SJCRH30 (cell line): ENCODE measurements at places on chromosomes 7 and 10.

- DNase-seq: no peak
Measured at GRCh38 chr10:58515291-58515941, 2.7 kb downstream of the BICC1 start.

DNA sequence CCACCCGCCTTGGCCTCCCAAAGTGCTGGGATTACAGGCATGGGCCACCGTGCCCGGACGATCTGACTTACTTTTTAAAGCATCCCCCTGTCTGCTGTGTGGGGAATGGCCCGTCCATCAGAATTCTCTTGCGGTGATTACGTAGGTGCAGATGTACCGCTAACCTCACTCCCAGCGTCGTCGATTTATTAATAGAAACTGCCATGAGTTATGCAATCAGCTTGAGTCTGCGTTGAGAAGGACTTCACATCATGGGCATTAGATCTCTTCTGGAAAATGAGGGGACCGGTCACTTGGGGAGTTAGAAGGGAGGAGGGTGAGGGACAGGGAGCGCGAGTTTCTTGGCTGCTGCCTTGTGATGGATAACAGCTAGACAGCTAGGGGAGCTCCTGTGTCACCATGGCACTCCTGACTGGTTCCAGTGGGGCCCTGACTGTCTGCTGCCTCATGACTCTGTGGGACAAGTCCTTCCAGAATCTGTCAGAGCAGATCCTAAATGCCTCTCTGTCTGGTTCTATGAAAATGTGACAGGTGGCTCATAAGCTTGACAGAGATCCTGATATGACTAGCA lies 35.2 kb downstream of the POR start:
- DNase-seq: no peak

- no peak for DNase-seq
Measured at GRCh38 chr7:138468244-138469123, 8.4 kb downstream of the TRIM24 start.

GRCh38 chr7:29839921-29840320 lies 33.6 kb downstream of the WIPF3 start:
- DNase-seq: peak; percentile 41

DNA sequence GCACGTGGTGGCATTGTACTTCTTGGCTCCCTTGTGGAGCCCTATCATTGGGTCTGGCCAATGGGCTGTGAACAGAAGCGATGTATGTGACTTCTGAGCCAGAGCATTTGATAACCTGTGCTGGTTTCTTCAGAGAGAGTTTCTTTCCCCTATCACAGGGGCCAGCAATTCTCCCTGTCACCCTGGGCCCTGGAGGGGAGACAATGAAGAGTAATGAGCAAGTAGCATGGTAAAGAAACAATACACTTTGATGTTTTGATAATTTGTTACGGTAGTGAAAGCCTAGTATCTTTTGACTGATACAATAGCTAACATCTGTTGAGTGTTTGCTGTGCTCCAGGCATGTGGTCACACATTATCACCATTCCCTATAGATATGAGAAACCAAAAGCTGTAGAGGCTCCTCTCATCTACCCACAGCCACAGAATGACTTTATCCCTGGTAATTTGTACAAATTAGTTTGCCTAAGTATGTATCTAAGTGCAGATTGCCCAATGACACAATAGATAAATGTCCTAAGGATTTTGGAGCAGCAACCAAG lies 113.4 kb upstream of the SVIL start:
- no peak for DNase-seq

DNA sequence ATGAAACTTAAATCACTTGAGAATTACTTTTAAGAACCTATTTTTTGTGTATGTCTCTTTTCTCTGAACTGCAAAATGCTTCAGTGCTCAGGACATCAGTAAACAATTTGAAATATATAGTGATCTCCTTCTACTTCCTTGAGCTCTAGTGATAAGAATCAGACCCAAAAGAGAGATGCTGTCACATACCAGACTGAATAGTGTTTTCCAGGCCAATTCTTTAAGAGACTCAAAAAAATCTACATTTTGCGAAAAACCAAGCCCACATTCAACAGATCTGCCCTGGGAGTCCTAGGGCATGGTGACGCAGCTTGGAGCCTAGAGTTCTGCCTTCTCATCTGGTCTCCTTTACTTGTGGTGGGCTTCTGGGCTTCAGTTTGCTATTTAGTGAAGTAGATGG lies 72.1 kb upstream of the SLC13A1 start:
- DNase-seq: no peak

GRCh38 chr7:122942059-122942458 lies 53.4 kb downstream of the TAS2R16 start:
- no peak for DNase-seq

GRCh38 chr10:13803566-13804554 lies 217.1 kb downstream of the PRPF18 start:
- DNase-seq: no peak

DNA sequence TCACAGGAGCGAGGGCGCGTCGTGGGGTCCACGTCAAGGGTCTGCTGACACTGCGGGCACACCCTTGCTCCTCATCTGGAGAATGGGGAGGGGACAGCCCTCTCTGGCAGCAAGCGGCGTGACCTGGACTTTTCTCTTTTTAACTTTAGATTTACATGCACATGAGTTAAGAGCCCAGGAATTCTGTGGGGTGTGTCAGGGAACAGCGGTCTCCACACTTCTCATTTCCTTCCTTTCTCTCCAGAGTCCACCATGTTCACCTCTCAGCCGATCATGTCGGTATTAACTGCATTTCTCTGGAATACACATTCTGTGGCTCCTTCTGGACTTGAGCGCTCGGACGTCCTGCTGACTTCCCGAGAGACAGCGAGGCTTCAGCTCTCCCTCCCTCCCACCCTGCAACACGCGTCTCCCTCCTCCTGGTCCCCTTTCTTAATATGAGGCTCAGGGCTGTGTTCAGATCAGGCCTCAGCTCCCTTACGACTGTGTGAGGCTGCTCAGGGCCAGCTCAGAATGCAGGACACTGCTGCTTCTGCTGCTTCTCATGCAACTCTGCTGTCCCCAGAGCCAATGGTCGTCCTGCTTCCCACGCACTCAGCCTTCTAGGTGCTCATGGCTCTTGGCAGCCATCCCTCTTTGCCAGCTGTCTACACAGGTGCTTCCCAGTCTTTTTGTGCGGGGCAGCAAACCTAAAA lies 261.3 kb downstream of the ELFN1 start:
- DNase-seq: no peak
